ENCODE measurements at places on chromosomes 7 and 10. TPM values are rescaled to one million over a fixed set of nuclear protein-coding genes. Genes with fewer than 3 reads are reported as not detected.

CADPS2 gene
- 0.39 TPM for polyA plus RNA-seq

PTPRZ1 gene
- not detected for polyA plus RNA-seq

MAT1A gene
- polyA plus RNA-seq: not detected

DIP2C gene
- 0.08 TPM for polyA plus RNA-seq

PTN gene
- polyA plus RNA-seq: 0.10 TPM

OR2A5 gene
- not detected for polyA plus RNA-seq

EPHA1 gene
- 0.24 TPM for polyA plus RNA-seq

PILRA gene
- polyA plus RNA-seq: 6.6 TPM

All from GM12878 (cell line).